Left colon (tissue), 2 donors: ENCODE measurements at places on chromosomes 13 and 19.

DNA sequence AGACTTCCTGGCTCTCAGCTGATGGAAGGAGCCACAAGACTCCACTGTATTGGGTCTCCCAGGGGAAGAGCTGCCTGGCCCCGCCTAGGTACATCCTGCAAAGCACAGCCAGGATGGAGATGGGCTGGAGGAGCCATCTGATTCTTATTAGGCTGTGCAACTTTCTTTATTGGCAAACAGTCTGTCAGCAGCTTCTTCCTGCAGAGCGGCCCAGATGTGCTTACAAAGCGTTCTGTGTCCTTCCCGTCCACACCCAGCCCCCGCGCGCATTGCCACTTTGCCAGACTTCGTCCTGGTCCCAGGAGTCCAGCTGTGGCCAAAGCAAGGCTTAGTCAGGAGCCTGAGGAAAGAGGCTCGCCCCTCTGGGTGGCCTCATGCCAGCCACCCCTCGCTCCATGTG lies 409.3 kb downstream of the ZNF536 start:
- DNase-seq: no peak

- no peak for DNase-seq
These were observed 41.4 kb upstream of the SLC10A2 start for GRCh38 chr13:103107580-103107979.

- no peak for DNase-seq
These were observed 83.4 kb downstream of the SIPA1L3 start for GRCh38 chr19:37990362-37990761.

- DNase-seq: peak; percentile 62
These were observed at the start of gene LYPD3 for GRCh38 chr19:43465468-43466120. Gene LYPD3 (minus strand): TSS chr19:43465608. CDS start chr19:43465571, 37 bp downstream.

- no peak for DNase-seq
These were observed 4.6 kb downstream of the FBXO17 start for GRCh38 chr19:38970664-38971532.

- DNase-seq: peak; percentile 99
These were observed 750 bp upstream of the GPR108 start for GRCh38 chr19:6737873-6738786.

DNA sequence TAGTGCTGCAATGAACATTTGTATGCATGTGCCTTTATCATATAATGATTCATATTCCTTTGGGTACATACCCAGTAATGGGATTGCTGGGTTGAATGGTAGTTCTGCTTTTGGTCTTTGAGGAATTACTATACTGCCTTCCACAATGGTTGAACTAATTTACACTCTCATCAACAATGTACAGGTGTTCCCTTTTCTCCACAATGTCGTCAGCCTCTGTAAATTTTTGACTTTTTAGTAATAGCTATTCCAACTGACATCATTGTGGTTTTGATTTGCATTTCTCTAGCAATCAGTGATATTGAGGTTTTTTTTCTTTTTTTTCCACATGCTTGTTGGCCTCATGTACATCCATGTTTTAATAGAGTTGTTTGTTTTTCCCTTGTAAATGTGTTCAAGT lies 2473.5 kb downstream of the PCDH9 start:
- DNase-seq: no peak

DNA sequence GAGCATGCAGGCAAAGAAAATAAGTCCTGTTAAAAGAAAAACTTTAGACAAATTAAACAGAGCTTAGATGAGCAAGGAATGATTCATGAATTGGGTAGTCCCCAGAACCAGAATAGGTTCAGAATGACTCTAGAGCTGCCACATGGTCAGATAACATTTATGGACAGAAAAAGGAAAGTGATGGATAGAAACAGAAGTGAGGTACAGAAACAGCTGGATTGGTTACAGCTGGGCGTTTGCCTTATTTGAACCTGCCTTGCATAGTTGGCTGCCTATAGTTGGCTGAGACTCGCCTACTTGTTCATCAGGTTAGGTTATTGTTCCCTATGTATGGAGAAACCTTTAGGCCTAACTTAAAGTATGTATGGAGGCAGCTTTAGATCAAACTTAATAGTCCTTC lies 35.4 kb downstream of the WDFY2 start:
- no peak for DNase-seq

DNA sequence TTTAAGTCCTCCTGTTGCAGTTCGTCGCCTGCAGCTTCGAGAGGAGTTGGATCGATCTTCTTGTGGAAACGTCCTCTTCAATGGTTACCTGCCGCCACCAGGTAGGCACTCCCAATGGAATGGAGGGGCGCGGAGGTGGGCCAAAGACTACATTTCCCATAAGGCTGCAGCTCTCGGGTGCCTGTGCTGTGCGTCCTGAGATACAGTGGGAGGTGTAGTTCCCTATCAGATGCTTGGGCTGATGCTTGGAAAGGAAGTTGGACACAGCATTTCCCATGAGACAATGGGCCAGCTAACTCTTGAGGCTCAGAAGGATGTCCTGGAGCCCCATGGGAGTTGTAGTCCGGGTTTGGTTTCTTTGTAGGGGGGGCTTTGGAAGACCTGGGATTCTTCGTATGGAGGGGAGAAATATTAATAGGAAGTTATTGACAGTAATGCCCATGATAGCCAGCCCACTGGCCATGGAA lies 1.8 kb downstream of the SHKBP1 start:
- DNase-seq: no peak

DNA sequence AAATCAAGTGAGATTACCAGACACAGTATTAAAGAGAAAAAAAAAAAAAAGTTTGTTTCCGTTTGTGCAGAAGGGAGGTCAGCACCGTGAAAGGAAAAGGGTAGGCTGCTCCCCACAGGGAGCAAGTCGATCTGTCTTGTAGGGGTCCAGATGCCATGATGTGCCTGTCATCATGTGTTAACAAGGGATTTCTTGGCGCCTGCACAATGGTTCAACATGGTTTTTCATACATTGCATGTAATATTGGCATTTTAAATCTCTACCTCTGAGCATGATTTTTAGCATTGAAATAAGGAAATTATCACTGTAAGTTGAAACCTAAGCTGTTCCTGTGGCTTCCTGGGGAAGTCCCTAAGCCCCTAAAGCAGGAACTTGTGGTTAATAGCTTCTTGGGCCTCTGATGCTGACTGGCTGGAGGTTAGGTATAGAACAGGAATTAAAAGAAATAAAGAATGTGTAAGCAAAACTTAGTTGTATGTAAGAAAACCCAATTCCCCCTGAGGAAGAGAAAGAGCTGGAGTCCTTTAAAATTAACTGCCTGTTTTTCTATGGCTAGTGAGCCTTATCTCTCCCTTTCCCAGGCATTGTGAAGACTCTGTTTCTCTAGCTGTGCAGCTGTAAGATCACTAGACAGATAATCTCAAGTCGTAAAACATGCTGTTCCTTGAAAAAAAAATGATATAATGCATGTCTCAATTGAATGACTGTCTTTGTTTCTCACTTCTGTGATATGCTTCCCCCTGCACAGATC lies 7.4 kb upstream of the FCGBP start:
- DNase-seq: no peak

GRCh38 chr13:60627071-60627686 lies 230.2 kb downstream of the TDRD3 start:
- DNase-seq: no peak

- no peak for DNase-seq
These were observed 24.4 kb upstream of the TNFSF11 start for GRCh38 chr13:42549552-42549936.

- no peak for DNase-seq
These were observed 387.8 kb upstream of the GPC6 start for GRCh38 chr13:92838786-92839185.

GRCh38 chr13:106685143-106685542 lies 117.2 kb upstream of the ARGLU1 start:
- DNase-seq: no peak

DNA sequence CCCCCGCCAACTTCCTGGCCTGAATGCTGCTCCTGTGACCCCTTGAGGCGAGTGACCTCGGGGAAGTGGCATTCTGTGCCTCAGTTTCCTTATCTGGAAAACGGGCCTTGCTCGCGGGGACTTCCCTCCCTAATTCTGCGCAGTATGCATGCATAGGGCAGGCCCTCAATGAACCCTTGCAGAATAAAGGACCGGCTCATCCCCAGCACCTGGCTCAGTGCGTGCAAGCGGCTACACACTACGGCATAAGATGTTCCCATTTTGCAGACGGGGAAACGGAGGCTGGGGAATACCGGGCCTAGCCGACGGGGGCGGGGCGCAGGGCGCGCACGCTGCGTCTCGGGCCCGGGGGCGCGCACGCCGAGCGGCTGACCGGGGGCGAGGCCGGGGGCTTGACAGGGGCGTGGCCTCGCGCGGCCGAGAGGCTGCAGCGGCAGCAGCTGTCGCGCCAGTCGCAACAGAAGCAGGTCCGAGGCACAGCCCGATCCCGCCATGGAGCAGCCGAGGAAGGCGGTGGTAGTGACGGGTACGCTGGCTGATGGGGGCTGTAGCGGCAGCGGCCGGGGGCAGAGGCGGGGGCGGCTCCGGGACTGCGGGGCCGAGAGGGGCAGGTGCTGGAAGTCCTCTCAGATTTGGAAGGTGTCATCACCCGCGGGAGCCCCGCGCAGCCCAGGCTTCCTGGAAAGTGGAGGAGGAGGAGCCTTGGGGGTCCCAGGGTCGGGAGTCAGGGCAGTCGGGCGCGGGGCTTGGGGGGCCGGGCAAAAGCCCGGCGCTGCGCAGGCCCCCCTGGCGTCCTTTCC lies at the start of gene PGPEP1:
Gene PGPEP1, plus strand, starts transcription at position 409 of the 800 bp plus-strand sequence. Its CDS starts 84 bp downstream, at position 493.
- peak; percentile 75 for DNase-seq

GRCh38 chr19:3698974-3699740 lies 1.1 kb downstream of the PIP5K1C start:
- DNase-seq: peak; percentile 52

- no peak for DNase-seq
These were observed 3.8 kb upstream of the RAB20 start for GRCh38 chr13:110565296-110565695.

DNA sequence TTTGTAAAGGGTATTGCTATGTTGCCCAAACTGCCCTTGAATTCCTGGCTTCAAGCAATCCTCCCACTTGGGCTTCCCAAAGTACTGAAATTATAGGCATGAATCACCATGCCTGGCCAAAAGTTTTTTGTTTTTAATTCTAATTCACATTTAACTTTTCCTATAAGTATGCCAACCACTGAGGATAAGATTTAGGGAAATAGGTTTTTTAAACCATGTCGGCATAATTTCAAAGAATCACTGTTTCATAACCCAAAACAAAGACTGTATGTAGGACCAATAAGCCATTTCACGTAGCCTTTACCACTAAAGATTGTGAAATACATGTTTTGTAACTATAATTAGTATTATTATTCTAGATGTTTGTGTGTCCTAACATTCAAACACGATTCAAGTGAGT lies 8.2 kb downstream of the ZDHHC20 start:
- DNase-seq: no peak

- DNase-seq: no peak
These were observed 24.2 kb upstream of the GRWD1 start for GRCh38 chr19:48421548-48421947.

GRCh38 chr13:41533266-41534052 lies 76.1 kb downstream of the RGCC start:
- no peak for DNase-seq

DNA sequence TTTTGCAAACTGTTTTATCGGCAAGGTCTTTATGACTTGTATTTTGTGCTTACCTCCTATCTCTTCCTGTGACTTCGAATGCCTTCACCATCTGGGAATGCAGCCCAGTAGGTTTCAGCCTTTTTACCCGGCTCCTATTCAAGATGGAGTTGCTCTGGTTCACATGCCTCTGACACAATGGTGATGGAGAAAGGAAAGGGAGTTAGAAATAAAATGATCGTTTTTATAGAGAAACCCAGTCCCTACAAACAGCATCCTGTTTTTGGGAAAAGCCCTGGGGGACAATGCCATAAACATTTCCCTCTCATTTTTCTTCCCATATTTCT lies 27.5 kb upstream of the SLC46A3 start:
- DNase-seq: no peak

DNA sequence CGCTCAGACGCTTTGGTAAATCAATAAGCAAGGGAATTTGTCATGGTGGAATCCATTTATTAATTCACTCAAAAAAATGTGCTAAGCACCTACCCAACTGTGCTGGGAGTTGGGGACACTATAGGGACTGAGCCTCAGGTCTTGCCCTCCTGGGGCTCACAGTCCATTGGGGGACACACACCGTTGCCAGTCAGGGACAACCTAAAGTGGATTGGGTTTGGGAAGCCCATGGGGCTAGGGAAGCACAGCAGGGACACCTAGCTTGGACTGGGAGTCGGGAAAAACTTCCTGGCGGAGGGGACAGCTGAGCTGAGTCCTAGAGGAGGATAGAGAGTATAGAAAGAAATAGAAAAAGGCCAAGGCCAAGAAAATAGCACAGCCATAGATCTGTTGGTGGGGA lies 8.5 kb downstream of the FOSB start:
- no peak for DNase-seq

GRCh38 chr19:44609219-44609618 lies 4.1 kb upstream of the IGSF23 start:
- no peak for DNase-seq

DNA sequence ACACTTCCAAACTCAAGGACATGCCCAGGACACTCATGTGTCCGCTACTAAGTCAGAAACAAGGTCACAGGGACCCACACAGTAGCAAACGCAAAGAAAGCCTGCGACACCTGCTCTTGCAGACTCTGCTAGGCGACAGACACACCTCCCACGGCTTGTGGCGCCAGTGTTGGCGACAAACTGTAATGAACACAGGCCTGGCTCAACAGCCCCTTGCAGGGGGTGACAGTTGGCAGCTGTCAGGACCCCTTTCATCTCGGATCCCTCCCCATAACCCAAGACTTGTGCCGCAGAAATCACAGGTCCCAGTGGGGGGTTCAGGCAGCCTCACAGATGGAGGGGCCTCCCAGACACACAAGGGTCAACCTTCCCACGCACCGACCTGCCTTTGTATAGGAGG lies 364 bp downstream of the CKM start:
- DNase-seq: no peak

- no peak for DNase-seq
These were observed 74.0 kb downstream of the DHRS12 start for GRCh38 chr13:51729866-51730553.

DNA sequence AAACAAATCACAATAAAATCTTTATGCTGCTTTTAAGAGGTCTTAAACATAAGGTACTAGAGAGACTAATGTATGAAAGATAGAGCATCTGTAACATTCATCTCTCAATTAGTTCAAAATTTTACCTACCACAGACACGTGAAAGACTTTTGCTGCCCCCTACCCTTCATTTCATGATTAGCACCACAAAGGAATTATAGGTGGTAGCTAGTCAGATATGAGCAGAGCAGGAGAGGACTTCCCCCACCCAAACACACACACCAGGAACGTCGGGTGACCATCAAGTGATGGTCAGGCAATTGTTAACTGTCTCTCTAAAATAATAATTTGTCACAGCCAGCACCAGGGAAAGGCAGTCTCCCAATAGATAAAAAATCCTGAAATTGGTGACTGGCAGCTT lies 1531.7 kb upstream of the SPRY2 start:
- no peak for DNase-seq

- peak; percentile 93 for DNase-seq
These were observed 17.5 kb downstream of the SYDE1 start for GRCh38 chr19:15124572-15125231.

- DNase-seq: no peak
These were observed 5.2 kb downstream of the EFNB2 start for GRCh38 chr13:106530171-106530851.

- DNase-seq: peak; percentile 30
These were observed 8.7 kb upstream of the IGFL3 start for GRCh38 chr19:46133101-46133627.

- DNase-seq: no peak
These were observed 70.0 kb upstream of the GTF3A start for GRCh38 chr13:27354379-27354778.

- DNase-seq: no peak
These were observed 179.0 kb downstream of the SUCLA2 start for GRCh38 chr13:47822036-47822435.

- DNase-seq: peak; percentile 82
These were observed 27.7 kb downstream of the MCF2L start for GRCh38 chr13:112996671-112997091.

- DNase-seq: peak; percentile 53
These were observed 22.2 kb downstream of the RASA3 start for GRCh38 chr13:114110091-114110829.
